ENCODE measurements at places on chromosomes 4 and X. TPM values are rescaled to one million over a fixed set of nuclear protein-coding genes. Genes with fewer than 3 reads are reported as not detected.

DNA sequence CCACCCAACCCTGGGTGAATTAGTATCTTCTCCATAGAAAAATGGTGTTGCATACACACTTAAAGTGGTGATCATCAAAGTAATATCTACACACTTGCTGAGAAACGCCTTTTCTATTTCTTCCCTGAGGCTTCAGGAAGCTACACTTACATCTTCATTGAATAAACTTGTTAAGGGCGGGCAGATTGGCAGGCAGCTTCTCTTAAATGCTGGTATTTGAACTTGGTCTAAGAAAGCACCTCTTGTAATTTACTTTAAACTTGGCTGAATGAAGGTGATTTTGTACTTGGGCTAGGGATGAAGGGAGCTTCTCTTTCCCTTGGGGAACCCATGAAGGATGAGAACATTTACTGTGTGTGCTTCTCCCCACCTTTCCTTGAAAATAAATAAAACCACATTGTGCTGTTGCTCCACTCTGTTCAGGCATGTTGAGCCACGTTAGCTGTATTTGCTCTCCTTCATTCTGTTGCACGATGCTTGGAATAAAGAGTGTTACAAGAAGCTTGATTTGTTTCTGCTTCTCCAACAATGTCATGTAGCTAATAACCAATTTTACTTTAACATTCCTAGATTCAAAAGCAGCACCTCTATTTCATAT is 430.1 kb downstream of the ANKRD50 start:
- no peak for DNase-seq

- DNase-seq = no peak
These were observed 79.2 kb downstream of the PRSS12 start for GRCh38 chr4:118273642-118274041.

DNA sequence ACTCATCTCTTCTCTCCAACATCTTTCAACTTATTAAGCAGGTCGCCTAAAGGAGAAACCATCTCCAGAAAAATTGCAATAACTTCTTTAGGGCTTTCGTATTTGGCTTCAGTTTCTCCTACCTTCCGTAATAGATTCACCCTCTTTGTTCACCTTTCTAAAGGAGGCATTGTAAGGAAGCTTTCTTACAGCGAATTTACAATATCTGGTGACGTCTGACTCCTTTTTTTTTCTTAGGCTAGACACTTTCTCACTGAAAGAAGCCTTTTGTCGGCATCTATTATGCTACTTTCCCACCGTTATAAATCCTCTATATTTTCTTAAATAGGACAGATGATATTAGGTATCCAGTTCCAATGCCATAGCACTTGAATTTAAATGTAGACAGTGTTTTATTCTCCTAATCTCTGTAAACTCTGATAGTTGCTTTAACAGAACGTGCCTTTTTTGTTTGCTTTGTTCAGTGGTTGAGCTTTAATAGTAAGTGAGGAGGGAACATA is 302.4 kb downstream of the IL1RAPL1 start:
- no peak for DNase-seq

DNA sequence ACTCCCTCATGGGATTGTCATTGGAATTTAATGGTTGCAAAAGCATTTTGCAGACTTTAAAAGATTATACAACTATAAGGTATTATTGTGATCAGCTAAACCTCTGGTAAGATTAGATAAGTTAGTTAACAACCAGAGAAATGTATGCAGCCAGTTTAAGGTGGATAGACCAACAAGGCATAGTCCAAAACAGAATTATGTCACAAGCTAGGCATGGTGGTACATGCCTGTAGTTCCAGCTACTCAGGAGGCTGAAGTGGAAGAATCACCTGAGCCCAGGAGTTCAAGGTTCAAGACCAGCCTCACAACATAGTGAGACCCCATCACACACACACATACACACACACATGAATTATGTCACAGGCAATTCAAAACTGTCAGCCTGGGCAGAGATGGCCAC is 54.7 kb upstream of the KLHL13 start:
- no peak for DNase-seq

DNA sequence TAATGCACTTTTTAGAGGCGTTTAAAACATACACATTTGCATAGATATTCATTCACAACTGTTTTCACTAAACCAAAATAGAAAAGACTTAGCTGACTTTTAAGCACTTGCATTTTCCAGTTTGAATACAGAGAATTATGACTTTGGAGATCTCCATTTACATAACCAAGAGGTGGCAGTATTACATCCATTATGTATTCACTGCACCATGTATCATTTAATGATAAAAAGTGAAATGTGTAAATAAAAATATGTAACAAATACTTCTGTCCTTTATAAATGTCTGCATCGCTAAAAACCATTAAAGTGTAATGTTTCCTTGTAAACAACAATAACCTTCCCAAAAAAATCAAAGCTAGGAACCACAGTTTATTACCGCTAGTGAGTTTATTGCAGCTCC is 413.2 kb downstream of the FGF13 start:
- DNase-seq = no peak

DNA sequence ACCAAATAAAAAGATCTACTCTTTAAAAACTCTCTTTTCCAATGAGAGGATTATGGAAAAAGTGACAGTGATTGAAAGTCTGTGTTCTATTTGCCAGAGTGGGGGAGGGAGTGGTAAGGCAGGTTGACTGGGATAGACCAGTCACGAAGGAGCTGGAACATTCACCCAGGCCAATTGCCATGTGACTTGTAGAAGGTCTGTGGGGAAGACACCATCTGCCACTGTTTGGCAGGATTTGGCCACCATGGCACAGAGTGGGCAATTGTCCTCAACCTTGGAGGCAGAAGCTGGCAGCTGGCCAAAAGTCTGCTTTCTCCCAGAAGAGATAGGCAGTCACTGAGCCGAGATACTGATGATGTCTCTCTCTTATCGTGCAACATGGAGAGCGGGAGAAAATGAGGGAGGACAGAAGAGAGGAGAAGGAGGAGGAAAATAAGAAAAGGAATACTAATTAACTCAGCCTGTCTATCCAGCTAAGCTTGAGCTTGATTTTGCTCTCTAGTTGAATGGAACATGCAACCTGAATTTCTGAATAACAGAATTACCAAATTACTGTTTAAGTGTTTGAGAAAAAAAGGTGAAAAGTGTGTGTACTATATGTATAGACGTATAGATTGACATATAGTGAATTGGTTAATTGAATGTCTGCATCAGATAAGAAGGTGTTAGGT is 267.1 kb downstream of the ARHGAP24 start:
- no peak for DNase-seq

Gene CHRDL1
- total RNA-seq = 248 TPM

Gene BTK
- 11.5 TPM for total RNA-seq

Gene ARMCX4
- total RNA-seq = 10.1 TPM

Gene ABLIM2
- total RNA-seq = 34.1 TPM

Gene DACH2
- total RNA-seq = not detected

Gene TCEAL1
- total RNA-seq = 22.3 TPM
